Daoy (cell line): ENCODE measurements at places on chromosomes 2 and 18. TPM values are rescaled to one million over a fixed set of nuclear protein-coding genes. Genes with fewer than 3 reads are reported as not detected.

GRCh38 chr2:60746318-60746717 is 9.8 kb upstream of the PAPOLG start:
- no peak for DNase-seq

- no peak for DNase-seq
Observed at GRCh38 chr2:168660870-168661862, 141.3 kb upstream of the NOSTRIN start.

DNA sequence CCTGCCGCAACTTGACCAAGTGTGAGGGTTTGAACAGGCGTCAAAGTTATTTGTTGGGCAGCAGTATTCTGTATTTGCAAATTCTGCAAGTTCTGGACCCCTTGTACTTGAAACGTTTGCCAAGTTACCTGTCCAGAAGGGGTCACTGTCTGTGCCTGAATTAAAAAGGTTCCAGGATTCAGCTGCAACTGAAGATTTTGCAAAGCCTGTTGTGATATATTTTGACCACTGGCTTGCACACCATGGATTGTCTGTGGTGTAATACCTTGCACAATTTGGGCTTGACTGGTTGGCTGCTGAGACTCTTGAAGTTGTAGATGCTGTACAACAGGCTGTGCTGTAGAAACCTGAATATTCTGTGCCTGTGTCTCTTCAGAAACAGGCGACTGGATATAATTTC is 10.2 kb downstream of the SP3 start:
- no peak for DNase-seq

DNA sequence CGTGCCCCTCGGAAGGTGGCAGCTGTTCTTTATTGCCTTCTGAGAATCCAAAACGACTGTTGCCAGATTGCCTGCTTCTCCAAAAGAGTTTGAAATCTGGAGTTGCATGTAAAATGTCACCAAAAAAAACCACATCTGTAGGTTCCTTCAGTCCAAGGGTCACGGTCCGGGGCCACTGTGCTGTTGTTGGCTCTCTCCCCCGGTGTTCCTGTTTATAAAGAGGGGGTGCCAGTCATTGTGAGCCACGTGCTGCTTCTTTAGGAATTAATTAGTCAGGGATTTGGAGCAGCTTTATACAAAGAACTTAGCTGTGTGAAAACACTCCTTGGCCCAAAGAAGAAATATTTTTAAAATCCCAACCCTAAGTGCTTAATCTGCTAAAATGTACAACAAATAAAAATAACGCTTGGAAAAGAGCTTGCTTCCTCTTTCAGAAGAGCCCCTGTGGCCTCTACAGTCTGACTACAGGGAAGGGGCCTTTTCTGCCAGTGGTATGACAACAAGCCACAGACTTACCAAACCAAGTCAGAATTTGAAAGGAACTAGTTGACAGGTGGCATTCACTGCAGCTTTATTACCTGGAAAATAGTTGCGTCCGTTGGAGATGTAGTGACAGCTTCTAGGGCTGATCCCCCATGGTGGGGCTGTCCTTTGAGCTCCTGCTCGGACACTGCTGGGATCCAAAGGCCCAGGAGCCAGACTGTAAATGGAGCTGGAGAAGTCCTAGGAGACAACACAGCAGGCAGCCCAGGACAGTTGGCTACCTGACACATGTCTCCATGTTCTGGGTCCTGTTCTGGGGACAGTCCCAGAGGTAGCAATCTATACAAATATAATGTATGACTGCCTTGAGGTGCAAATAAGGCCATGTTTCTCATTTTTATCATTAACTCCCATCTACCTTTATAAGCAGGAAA is 84.5 kb upstream of the SLC1A4 start:
- DNase-seq: no peak

DNA sequence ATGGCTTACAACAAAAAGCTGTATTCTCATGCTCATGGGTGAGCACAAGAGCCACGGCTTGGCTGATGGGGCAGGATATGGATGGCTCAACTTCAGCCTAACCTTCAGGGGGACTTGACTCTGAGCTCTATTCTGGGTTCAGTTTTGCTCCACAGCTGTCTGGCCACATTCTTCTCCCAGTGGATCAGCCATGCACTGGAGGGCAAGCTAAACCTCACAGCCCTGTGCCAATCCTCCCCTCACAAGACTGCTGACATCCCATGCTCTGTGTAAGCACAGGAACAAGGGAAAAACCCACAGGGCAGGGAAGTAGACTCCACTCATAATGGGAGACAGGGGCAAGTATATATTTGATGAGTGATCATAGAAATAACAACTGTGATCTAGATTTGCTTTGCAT is 35.6 kb downstream of the COPS8 start:
- DNase-seq: no peak

DNA sequence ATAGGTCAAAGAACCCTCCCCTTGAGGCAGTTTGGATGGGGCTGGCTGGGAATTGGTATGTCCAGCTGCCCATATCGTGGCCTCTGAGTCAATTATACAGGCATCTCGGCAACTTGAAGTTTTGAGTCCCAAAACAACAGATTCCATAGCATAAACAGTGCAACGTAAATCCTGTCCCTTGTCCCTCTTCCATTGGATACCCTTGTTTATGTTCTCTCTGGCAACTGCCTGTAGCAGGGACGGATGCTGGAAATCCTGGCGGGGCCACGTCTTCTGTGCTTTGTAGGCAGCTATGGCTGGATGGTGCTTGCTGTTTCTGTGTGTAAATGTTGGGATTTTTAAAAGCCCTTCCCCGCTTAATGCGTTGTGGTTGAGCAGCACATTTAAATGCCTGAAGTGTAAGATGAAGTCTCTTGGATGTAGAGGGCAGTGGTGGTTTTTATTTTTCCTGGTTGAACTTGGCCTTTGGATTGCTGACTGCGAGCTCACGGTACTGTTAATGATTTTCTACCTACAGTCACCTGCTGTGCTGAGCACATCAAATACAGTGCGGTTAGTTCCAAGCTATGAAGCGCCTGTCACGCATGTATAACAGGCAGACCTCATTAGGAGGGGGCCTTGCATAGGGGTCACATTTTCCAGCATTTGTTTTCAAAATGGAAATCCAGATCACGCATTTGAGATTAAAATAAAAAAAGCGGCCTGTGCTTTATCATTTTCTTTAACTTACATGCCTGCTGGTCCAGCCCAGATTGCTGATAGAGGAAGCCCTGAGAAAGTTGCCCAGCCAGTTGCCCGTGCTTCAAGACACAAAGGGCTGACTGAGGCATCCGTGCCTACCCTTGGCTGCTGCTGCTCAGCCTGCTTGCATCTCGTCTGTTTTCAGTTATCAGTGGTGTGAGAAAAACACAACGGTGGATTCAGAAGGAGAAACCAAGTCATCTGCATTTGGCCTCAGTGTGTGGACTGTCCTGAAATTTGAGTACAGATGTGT is 84.7 kb downstream of the NEDD4L start:
- no peak for DNase-seq

DNA sequence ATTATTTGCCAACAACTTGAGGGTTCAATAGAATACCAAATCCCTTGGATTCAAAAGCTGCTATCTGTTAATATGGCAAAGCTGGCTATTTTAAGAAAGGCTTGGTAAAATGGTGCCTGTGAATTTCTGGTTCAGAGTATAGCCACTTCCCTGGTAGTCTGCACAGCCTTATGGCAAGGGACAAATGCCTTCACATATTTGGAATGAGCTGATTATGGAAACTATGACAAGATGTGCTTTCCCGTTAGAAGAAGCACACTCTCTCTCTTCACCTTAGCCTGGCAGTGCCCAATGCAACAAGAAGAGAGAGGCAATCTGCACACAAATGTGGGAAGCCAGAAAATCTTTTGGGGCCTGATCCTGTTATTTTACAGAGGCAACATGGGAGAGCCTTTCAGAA is 47.5 kb upstream of the MAP3K20 start:
- no peak for DNase-seq

GRCh38 chr2:61537277-61537949 is 743 bp downstream of the XPO1 start:
- peak; percentile 16 for DNase-seq

- DNase-seq: peak; percentile 35
Observed at GRCh38 chr18:31429623-31430022, 17.9 kb upstream of the DSG3 start.

GRCh38 chr2:64330281-64331113 is 123.5 kb upstream of the LGALSL start:
- DNase-seq: peak; percentile 82

GRCh38 chr18:76967721-76968472 is 145.5 kb downstream of the ZNF236 start:
- no peak for DNase-seq

- no peak for DNase-seq
Observed at GRCh38 chr18:23851470-23852002, 162.3 kb downstream of the LAMA3 start.

DNA sequence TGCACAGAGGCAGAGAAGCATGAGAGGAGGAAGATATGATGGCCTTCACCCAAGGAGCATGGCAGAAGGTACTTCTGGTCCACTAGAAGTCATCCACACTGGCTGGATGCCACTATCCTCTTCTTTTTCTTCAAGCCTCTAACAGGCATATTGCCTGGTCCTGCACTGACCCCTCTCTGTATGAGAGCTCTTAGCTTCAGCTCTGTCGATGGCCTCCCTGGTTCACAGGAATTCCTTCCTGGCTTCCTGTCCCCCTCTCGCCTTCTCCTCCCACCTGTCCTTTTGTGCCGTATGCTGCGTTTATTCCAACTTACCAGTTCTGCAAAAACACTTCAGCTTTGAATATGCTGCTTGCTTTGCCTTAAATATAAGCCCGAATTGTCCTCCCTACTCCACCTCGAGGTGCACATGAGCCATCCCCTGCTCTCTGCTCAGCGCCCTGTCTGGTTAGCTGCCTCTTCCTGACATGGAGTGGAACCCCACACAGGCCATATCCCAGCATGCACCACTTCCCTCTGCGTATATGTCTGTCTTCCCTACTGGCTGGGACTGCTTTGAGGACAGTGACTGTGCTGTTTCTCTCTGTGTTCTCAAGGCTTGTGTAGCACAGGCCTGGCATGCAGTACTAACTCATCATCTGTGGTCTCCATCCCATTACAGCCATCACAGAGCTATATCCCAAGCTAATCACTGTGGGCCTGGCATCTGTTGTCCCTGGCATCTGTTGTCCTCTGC is 474.9 kb downstream of the EIPR1 start:
- no peak for DNase-seq

DNA sequence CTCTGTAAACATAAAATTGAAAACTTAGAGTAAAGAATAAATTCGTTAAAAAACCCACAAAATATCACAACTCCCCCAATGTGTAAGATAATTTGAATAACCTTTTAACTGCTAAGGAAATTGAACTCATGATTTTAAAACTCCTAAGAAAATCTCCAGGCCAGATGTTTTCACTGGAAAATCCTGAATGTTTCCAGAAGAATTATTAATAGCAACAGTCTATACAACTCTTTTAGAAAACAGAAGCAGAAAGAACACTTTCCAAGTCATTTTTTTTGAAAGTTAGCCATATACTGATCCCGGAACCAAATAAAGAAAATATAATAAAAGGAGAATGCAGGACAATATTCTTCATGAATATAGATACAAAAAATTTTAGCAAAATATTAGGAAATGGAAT is 165.6 kb downstream of the ACOXL start:
- no peak for DNase-seq

DNA sequence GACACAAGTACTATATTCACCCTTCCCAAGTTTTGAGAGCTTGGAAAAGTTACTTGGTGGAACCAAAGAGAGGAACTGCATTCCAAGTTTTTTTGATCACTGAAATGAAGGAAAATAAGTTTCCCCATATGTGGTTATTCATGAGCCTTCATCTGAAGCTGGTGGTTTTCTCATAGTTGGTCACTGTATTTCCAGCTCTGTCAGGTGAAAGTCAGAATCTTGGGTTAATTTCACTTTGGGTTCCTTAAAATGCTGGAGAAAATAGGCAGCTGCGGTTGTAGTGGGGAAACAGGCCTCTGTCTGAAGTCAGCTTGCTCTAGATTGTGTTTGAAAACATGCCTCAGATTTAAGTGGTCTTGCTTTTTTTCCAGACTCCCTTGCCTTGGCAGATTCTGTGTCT is 200.5 kb downstream of the HRH4 start:
- DNase-seq: no peak

DNA sequence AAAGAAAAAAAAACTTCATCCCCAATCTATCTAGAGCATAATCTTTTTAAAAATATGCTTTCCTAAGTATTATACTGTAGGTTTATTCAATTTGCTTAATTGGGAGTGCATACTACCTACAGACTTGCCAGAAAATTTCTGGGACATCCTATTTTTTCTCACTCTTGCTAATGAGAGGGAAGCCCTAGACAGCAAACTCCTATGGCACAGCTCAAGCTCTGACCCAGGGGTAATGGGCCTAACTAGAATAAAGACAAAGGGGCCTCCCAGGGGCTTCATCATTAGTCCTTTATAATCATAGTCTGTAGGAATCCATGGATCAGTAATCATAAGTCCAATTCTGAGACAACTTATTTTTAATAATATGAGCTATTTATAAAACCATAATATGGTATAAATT is 142.6 kb upstream of the ITGA4 start:
- DNase-seq: no peak

GRCh38 chr2:157460897-157461296 is 17.0 kb upstream of the CYTIP start:
- DNase-seq: no peak

DNA sequence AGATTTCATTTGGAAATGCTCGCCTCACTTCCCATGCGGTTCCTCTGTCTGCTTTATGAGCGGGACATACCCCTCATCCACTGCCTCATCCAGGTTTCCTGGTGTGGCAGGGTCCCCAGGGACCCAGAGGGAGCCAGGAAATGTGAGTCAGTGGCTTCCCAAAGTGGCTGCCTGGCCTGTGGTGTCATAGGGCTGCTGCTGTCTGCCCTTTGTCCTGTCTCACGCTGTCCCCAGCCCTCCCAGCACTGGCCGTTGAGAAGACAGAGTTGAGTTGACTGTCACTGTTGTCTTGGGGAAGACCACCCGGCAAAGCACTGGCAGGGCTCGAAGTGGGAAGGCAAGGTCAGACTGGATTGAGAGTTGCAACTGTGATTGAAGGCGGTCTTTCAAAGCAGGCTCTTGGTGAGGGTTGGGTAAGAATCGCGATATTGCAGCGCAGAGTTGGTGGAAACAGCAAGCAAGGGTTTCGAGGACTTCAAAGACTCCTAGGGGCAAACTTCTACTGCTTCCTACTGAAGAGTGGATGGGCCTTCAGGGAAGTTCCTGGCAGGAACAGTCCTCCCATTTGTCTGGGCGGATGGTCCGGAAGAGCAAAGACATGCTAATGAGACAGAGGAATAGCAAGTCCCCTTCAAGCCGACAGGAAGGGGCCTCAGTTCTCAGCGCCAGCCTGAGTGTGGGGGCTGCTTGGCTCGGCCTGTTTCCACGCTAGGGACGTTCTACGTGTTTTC is 33.9 kb downstream of the RAB31 start:
- peak; percentile 80 for DNase-seq

- DNase-seq: no peak
Observed at GRCh38 chr2:150784389-150784788, 296.9 kb upstream of the RND3 start.

Gene IL37
- not detected in 2 replicates for total RNA-seq

Gene SIX2
- 11.4 and 12.2 TPM in 2 replicates for total RNA-seq

Gene CASP8
- 18.5 and 33.4 TPM in 2 replicates for total RNA-seq
